Umbilical cord (tissue), 2 donors: ENCODE measurements at places on chromosomes 2 and 18. TPM values are rescaled to one million over a fixed set of nuclear protein-coding genes. Genes with fewer than 3 reads are reported as not detected.

Gene RAPH1
- 18.3 TPM for total RNA-seq

Gene PASK
- 3.1 TPM for total RNA-seq

Gene SERPINB8
- total RNA-seq: 25.3 TPM

Gene CRYBA2
- not detected for total RNA-seq

Gene KRTCAP3
- not detected for total RNA-seq

Gene IGFBP2
- 150 TPM for total RNA-seq

Gene TBC1D8
- 16.1 TPM for total RNA-seq

Gene ESPNL
- total RNA-seq: 5.5 TPM

Gene DPY30
- total RNA-seq: 39.2 TPM

Gene ONECUT2
- 2.6 TPM for total RNA-seq

Gene RGPD4
- 2.2 TPM for total RNA-seq

Gene VWA3B
- 6.7 TPM for total RNA-seq

Gene ST6GAL2
- 117 TPM for total RNA-seq
